ENCODE measurements at places on chromosomes 13 and 19.

GRCh38 chr19:18292462-18292809 lies 11.0 kb upstream of the JUND start:
- H3K4me3 ChIP-seq = peak overlapping the region; percentile 94
- H3K36me3 ChIP-seq = no peaks in the 10 kb centered on the region
- DNase-seq = no peak
- peaks cover 68% of the 10 kb centered on the region for H3K4me1 ChIP-seq

- no peaks in the 10 kb centered on the region for H3K4me1 ChIP-seq
- H3K36me3 ChIP-seq = peaks cover 9% of the 10 kb centered on the region
- no peak overlapping the region for H3K4me3 ChIP-seq
- no peak for DNase-seq
- no peak overlapping the region for H3K27ac ChIP-seq
Measured at GRCh38 chr13:27079421-27079958, 92.1 kb downstream of the USP12 start.

DNA sequence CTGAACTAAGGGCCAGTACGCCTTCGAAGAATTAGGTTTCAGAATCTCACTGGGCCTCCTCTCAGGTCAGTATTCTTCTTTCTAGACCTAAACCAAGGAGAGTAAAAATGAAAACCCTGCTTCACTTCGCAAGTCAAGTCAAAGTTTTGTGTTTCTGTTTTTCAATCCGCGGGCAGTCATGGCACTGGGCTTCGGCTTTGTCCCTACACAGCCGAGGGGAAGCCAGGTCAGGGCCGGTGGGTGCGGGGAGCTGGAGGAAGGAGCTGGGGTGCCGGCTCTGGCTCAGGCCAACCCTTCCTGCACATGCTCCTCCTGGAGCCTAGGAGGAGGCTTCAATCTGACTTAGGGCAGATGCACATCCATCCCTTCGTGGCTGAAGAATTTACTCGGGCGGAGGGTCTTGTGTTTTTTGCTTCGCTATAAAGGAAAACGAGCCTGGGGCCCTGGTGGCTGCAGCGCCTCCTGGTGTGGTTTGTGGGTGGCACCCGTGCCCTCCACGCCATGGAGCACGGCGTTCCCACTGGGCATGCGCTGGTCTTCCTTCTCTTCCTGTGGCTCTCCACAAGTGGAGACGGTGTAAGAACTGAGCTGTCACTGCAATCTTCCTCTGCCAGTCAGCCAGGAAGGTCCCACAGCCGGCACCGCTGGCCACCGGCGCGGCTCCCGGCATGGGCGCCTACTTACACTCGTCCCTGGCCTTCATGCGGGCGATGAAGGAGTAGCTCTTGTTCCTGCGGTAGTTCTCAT lies 22.5 kb downstream of the C19orf44 start:
- DNase-seq = peak; percentile 13
- H3K27ac ChIP-seq = no peak overlapping the region
- H3K27me3 ChIP-seq = no peaks in the 10 kb centered on the region
- peaks cover 2% of the 10 kb centered on the region for H3K36me3 ChIP-seq
- no peaks in the 10 kb centered on the region for H3K4me1 ChIP-seq

GRCh38 chr19:40314656-40315055 lies 29.5 kb upstream of the AKT2 start:
- no peaks in the 10 kb centered on the region for H3K4me1 ChIP-seq
- no peak overlapping the region for H3K27ac ChIP-seq
- DNase-seq = no peak
- H3K36me3 ChIP-seq = no peaks in the 10 kb centered on the region

- DNase-seq = no peak
- no peaks in the 10 kb centered on the region for H3K4me1 ChIP-seq
- no peak overlapping the region for H3K4me3 ChIP-seq
Measured at GRCh38 chr13:110629735-110630134, 14.4 kb downstream of the NAXD start.

All from B cell (primary cell).